ENCODE measurements at places on chromosomes 4 and X. TPM values are rescaled to one million over a fixed set of nuclear protein-coding genes. Genes with fewer than 3 reads are reported as not detected.

The ZNF157 gene
- not detected for total RNA-seq

The GLRA2 gene
- total RNA-seq: not detected

The TCEANC gene
- 3.2 TPM for total RNA-seq

The LYAR gene
- total RNA-seq: 6.4 TPM

The FAAH2 gene
- 10.6 TPM for total RNA-seq

- no peaks in the 10 kb centered on the region for H3K27me3 ChIP-seq
- DNase-seq: no peak
- no peaks in the 10 kb centered on the region for H3K4me1 ChIP-seq
- H3K27ac ChIP-seq: no peak overlapping the region
- no peak overlapping the region for H3K4me3 ChIP-seq
- no peaks in the 10 kb centered on the region for H3K36me3 ChIP-seq
Measured at GRCh38 chr4:31146366-31146765, 426.2 kb downstream of the PCDH7 start.

DNA sequence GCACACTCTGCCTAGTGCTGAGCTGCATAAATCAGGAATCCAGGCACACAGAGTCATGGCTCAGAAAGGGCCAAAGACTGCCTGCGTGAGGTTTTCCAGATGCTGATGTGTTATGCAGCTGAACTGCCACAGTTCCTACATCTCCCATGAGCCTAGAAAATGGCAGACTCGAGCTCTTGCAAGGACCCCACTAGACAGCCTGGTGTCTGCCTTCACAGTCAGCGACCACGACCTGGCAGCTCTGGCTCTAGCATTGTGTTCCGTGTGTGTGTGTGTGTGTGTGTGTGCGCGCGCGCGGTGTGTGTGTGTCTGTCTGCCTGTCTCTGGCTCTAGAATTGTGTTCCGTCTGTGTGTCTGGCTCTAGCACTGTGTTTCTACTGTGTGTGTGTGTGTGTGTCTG lies 203.6 kb upstream of the AGTR2 start:
- no peaks in the 10 kb centered on the region for H3K4me1 ChIP-seq
- no peaks in the 10 kb centered on the region for H3K36me3 ChIP-seq
- no peaks in the 10 kb centered on the region for H3K27me3 ChIP-seq
- no peak for DNase-seq
- H3K27ac ChIP-seq: no peak overlapping the region

DNA sequence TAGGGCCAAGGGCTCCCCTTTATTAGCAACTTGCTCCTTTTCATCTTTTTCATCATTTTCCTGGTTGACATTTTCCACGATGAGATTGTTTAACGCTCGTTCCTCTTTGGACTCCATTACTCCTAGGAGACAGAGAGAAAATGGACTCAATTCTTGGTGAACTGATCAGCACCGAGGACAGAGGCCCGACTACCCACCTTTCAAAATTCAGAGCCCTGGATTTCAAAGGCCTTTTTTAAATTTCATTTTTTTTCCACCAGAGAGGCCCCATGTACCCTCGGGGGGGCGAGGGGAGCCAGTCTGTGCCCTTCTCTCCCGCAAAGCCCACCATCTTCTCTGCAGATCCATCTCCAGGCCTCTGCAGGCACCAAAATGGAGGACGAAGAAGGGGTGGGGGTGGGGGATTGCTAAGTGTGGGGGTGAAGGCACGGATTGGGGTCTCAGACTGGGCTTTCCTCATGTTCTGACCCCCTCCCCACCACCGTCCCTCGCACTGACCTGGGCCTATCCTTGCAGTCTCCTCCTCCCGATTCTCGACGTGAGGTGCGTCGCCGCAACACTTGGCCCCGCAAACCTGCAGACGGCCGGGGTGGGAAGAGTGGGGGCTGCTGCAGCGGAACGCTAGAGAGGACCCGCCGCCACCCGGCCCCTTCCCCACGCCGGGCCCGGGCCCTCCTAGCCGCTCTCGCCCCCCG lies 783 bp downstream of the BEX2 start:
- DNase-seq: no peak
- peak overlapping the region; percentile 47 for H3K4me3 ChIP-seq
- no peaks in the 10 kb centered on the region for H3K27me3 ChIP-seq
- peaks cover 6% of the 10 kb centered on the region for H3K4me1 ChIP-seq
- no peak overlapping the region for H3K27ac ChIP-seq

DNA sequence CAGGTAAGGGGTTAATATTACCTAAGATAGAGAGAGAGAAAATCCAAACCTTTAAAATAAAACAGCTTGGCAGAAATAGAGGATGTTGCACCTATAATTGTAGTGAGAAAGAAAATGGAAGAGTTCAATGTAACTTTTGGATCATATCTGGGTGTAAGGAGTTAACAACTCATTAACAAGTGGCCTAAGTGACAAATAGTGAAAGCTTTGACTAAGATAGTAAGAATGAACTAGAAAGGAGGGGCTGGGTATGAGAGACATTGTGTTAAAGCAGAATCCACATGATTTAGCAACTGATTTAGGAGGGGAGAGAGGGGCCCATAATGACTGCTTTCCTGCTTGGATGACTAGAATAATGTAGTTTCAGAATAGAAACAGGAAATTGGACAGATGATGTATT lies 761.0 kb downstream of the IL1RAPL1 start:
- no peak overlapping the region for H3K27ac ChIP-seq
- H3K4me3 ChIP-seq: no peak overlapping the region
- H3K4me1 ChIP-seq: no peaks in the 10 kb centered on the region
- DNase-seq: no peak
- H3K27me3 ChIP-seq: no peaks in the 10 kb centered on the region

- no peak for DNase-seq
- H3K36me3 ChIP-seq: no peaks in the 10 kb centered on the region
- H3K27ac ChIP-seq: no peak overlapping the region
- no peaks in the 10 kb centered on the region for H3K27me3 ChIP-seq
Measured at GRCh38 chrX:134004084-134004483, 18.7 kb upstream of the GPC3 start.

- no peak for DNase-seq
- H3K4me1 ChIP-seq: no peaks in the 10 kb centered on the region
- no peak overlapping the region for H3K4me3 ChIP-seq
- H3K27me3 ChIP-seq: no peaks in the 10 kb centered on the region
- no peaks in the 10 kb centered on the region for H3K36me3 ChIP-seq
Measured at GRCh38 chrX:143435916-143436315, 81.4 kb downstream of the SPANXN3 start.

DNA sequence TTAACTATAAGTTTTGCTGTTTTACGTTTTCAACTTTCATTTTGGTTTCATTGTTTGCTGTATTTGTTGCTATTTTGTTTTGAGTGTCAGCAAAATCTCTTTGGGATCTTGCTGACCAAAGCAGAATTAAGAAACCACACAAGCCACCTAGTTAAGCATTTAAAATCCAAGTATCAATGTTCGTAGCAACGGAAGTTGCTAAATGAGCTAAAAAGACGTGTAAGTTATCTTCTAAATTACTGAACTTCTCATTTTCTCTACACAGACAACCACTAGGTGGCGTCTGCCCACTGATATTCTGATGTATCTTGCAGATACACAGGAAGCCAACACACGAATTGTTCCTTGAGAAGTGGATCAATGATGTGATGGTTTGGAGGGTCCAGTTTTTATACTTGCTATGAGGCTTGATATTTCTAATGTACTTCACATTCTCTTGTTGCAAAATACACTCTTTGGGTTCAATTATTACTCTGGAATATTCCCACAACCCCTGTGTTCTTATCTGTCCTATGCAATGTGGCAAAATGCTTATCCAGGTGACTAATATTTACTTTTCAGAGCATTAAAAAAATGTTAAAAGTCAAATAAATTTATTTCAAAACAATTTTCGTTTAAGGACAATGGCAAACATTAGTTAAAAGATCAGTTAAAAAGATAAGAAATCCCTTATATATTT lies 250.5 kb downstream of the TECRL start:
- DNase-seq: no peak
- no peak overlapping the region for H3K4me3 ChIP-seq
- no peaks in the 10 kb centered on the region for H3K4me1 ChIP-seq
- no peaks in the 10 kb centered on the region for H3K27me3 ChIP-seq
- H3K27ac ChIP-seq: no peak overlapping the region
- H3K36me3 ChIP-seq: no peaks in the 10 kb centered on the region

GRCh38 chr4:41750121-41750625 lies 1.6 kb upstream of the PHOX2B start:
- H3K36me3 ChIP-seq: no peaks in the 10 kb centered on the region
- H3K4me1 ChIP-seq: peaks cover 11% of the 10 kb centered on the region
- no peak overlapping the region for H3K4me3 ChIP-seq
- DNase-seq: no peak

DNA sequence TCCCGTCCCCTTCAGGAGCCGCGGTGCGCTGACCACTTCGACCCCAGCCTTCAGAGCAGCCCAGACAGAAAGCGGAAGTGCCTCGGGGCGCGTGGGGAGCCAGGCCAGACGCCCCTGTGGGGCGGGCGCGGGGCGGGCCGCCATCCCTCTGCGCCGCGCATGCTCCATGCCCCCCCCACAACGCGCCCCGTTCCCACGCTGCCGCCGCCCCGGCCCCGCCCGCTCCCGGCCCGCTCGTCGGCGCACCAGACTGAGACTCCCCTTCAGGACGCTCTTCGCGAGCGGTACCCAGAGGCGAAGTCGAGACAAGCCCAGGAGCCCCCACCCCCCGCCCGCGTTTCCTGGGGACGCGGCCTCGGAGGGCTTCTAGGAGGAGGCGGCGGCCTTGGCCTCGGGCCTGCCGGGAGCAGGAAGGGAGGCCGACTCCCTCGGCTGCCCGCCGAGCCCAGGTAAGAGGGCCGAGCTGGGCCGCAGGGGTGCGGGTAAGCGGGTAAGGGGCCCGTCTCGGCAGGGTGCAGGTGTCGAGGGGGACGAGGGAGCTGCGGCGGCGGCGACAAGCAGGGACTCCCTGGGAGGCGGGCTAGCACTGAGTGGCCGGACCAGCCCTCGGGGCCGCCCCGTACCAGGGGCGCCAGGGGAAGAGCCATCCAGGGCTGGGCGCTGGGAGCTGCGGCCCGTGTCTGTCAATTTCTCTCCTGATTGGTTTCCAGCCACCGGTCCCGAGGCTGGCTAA lies at the start of gene ZFP92:
TSS of gene ZFP92 (plus strand) at position 218 of the 733 bp plus-strand sequence. CDS start 6,851 bp downstream, outside the sequence.
- no peaks in the 10 kb centered on the region for H3K36me3 ChIP-seq
- peaks cover 8% of the 10 kb centered on the region for H3K4me1 ChIP-seq
- no peak for DNase-seq
- H3K27ac ChIP-seq: no peak within 1 kb of the TSS
- H3K27me3 ChIP-seq: no peaks in the 10 kb centered on the region

GRCh38 chrX:140949233-140949632 lies 53.2 kb upstream of the SPANXB1 start:
- H3K27me3 ChIP-seq: no peaks in the 10 kb centered on the region
- H3K36me3 ChIP-seq: no peaks in the 10 kb centered on the region
- H3K27ac ChIP-seq: no peak overlapping the region
- no peak for DNase-seq
- no peaks in the 10 kb centered on the region for H3K4me1 ChIP-seq
- no peak overlapping the region for H3K4me3 ChIP-seq

- no peak for DNase-seq
- no peak overlapping the region for H3K27ac ChIP-seq
- H3K27me3 ChIP-seq: no peaks in the 10 kb centered on the region
Measured at GRCh38 chr4:173205656-173206055, 37.0 kb downstream of the GALNT7 start.

- no peak overlapping the region for H3K4me3 ChIP-seq
- DNase-seq: no peak
- H3K36me3 ChIP-seq: no peaks in the 10 kb centered on the region
- no peaks in the 10 kb centered on the region for H3K27me3 ChIP-seq
Measured at GRCh38 chrX:63918611-63919010, 133.6 kb upstream of the ARHGEF9 start.

GRCh38 chrX:123422875-123423274 lies 238.8 kb downstream of the GRIA3 start:
- H3K36me3 ChIP-seq: no peaks in the 10 kb centered on the region
- H3K27ac ChIP-seq: no peak overlapping the region
- no peaks in the 10 kb centered on the region for H3K4me1 ChIP-seq
- H3K27me3 ChIP-seq: no peaks in the 10 kb centered on the region

- no peak overlapping the region for H3K27ac ChIP-seq
- peaks cover 57% of the 10 kb centered on the region for H3K36me3 ChIP-seq
- no peak overlapping the region for H3K4me3 ChIP-seq
- H3K4me1 ChIP-seq: peaks cover 11% of the 10 kb centered on the region
- no peaks in the 10 kb centered on the region for H3K27me3 ChIP-seq
Measured at GRCh38 chrX:20128670-20129069, 12.0 kb upstream of the MAP7D2 start.

DNA sequence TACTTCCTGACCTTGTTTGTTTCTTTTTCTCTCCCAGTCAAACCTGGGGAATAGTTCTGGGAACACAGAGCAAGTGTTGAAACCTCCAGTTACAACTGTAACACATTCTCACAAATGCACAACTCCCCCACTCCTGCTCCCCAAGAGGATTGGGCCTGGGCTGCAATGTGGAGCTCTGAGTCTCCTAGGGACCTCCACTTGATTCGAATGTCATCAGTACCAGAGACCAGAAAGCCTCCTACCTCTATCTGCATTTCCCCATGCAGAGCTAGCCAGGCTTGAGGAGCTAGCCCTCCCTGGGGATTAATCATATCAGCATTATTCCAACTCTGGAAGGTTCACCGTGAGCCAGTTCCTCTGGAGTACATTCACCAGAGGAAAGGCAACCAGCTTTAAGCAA lies 41.7 kb upstream of the CITED1 start:
- H3K4me1 ChIP-seq: peaks cover 5% of the 10 kb centered on the region
- H3K36me3 ChIP-seq: no peaks in the 10 kb centered on the region
- H3K27ac ChIP-seq: no peak overlapping the region
- no peaks in the 10 kb centered on the region for H3K27me3 ChIP-seq
- H3K4me3 ChIP-seq: no peak overlapping the region
- DNase-seq: no peak

DNA sequence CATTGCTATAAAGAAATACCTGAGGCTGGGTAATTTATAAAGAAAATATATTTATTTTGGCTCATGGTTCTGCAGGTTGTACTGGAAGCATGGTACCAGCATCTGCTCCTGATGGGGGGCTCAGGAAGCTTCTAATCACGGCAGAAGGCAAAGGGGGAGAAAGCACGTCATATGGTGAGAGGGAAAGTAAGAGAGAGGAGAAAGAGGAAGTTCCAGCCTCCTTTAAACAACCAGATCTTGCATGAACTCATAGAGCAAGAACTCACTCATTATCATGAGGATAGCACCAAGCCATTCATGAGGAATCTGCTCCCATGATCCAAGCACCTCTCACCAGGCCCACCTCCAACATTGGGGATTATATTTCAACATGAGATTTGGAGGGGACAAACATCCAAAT lies 125.0 kb upstream of the GRPR start:
- no peak for DNase-seq
- H3K4me1 ChIP-seq: no peaks in the 10 kb centered on the region
- H3K27ac ChIP-seq: no peak overlapping the region
- H3K36me3 ChIP-seq: no peaks in the 10 kb centered on the region
- no peaks in the 10 kb centered on the region for H3K27me3 ChIP-seq

DNA sequence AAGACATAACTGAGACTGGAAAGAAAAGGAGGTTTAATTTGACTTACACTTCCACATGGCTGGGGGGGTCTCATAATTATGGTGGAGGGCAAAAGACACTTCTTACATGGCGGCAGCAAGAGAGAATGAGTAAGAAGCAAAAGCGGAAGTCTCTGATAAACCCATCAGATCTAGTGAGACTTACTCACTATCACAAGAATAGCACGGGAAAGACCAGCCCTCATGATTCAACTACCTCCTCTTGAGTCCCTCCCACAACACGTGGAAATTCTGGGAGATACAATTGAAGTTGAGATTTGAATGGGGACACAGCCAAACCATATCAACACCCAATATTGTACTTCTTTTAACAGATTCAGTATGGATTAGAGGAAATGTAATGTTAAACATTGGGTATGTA lies 646.6 kb downstream of the ANKRD50 start:
- H3K4me1 ChIP-seq: peaks cover 11% of the 10 kb centered on the region
- H3K27me3 ChIP-seq: no peaks in the 10 kb centered on the region
- H3K4me3 ChIP-seq: no peak overlapping the region
- H3K36me3 ChIP-seq: no peaks in the 10 kb centered on the region
- no peak overlapping the region for H3K27ac ChIP-seq
- DNase-seq: no peak
